ENCODE measurements at places on chromosomes 13 and 19.
A peak's percentile ranks its signal among the peaks of the same experiment; 100 is the strongest.

- DNase-seq, result no peak
Measured at GRCh38 chr13:45870232-45870631, 18.7 kb upstream of the SIAH3 start.

- DNase-seq, result no peak
Measured at GRCh38 chr13:102947745-102948405, 102.0 kb downstream of the ERCC5 start.

DNA sequence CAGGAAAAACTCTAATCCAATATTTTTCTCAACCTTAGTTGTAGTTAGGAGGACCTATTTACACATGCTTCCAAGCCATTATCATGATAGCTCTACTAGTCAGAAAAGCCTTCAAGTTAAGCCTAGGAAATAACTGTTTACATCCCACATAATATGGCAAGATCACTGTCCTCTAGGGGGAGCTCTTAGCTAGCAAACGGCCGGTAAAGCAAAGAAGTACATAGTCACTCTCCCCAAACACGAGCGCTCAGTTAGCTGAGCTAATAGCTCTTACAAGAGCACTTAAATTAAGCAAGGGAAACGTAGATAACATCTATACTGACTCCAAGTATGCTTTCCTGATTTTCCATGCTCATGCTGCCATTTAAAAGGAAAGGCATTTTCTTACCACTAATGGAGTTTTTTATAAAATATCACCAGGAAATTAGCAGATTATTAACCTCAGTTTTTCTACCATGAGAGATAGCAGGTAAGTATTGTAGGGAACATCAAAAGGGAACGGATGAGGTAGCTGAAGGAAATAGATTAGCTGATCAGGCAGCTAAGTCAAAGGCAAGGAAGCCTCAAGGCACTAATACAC is 100.6 kb upstream of the PABPC3 start:
- DNase-seq, result peak; percentile 40

DNA sequence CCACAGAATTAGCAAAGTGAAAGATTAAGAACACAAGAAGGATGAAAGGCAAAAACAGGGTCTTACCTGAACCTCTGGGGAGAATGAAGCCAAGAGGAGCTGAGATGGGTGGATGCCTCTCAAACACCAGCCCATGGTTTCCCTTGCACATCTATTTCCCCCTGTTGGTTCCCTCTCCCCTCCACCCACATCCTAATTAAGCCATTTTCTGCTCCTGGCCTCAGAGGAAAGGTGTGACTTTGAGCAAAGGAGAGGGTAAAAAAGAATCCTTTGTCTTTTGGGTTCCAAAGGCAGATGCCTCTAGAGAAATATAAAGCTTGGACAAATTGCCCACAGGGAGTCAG is 214.9 kb downstream of the RAP2A start:
- no peak for DNase-seq

- DNase-seq, result no peak
Measured at GRCh38 chr13:38440666-38441065, 91.0 kb downstream of the UFM1 start.

DNA sequence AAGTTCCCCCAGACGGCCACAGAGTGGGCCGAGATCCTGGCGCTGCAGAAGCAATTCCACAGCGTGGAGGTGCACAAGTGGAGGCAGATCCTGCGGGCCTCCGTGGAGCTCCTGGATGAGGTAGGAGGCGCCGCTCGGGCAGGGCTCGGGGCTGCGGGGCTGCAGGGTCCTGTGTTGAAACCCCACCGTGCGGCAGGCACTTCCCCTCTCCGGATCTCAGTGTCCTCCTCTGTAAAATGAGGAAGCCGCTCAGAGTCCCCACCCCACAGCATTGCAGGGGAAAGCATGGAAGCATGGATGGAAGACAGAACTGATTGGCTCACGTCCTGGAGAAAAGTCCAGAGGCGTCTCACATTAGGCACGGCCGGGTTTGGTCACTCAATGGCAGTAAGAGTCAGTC is 6.8 kb upstream of the SCN1B start:
- DNase-seq, result no peak

GRCh38 chr13:59690857-59691500 is 472.7 kb downstream of the DIAPH3 start:
- DNase-seq, result no peak
